ENCODE measurements at places on chromosomes 2 and 18.

GRCh38 chr2:24463271-24463670 is 27.8 kb upstream of the NCOA1 start:
- no peak overlapping the region for H3K27ac ChIP-seq
- no peak for DNase-seq
- peaks cover 12% of the 10 kb centered on the region for H3K4me1 ChIP-seq
- no peaks in the 10 kb centered on the region for H3K36me3 ChIP-seq
- no peak overlapping the region for H3K4me3 ChIP-seq

DNA sequence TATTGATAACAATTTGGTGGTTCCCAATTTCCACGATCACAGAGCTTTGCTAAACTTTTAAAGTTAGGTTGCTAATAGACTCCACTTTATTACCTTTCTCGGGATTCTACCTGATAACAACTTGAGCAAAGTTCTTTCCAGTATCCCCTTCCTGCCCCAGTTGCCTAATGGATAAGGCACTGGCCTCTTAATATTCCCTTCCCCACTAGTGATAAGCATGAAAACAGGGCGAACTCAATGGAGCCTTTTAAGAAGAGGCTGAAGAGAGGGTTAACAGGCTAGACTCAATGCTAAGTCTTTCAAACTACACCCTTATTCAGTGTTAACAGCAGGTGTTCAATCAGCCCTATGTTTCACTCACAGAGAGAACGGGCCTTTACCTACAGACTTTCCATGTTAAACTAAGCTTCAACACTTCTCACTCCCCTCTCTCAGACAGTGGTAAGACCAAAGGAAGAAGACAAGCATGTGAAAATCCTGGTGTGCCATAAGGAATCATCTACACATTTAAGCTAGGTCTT is 75.8 kb downstream of the ANKRD44 start:
- no peak overlapping the region for H3K4me3 ChIP-seq
- H3K27ac ChIP-seq: no peak overlapping the region
- H3K36me3 ChIP-seq: peaks cover 36% of the 10 kb centered on the region
- H3K4me1 ChIP-seq: peaks cover 88% of the 10 kb centered on the region
- no peak for DNase-seq
- H3K27me3 ChIP-seq: no peaks in the 10 kb centered on the region

DNA sequence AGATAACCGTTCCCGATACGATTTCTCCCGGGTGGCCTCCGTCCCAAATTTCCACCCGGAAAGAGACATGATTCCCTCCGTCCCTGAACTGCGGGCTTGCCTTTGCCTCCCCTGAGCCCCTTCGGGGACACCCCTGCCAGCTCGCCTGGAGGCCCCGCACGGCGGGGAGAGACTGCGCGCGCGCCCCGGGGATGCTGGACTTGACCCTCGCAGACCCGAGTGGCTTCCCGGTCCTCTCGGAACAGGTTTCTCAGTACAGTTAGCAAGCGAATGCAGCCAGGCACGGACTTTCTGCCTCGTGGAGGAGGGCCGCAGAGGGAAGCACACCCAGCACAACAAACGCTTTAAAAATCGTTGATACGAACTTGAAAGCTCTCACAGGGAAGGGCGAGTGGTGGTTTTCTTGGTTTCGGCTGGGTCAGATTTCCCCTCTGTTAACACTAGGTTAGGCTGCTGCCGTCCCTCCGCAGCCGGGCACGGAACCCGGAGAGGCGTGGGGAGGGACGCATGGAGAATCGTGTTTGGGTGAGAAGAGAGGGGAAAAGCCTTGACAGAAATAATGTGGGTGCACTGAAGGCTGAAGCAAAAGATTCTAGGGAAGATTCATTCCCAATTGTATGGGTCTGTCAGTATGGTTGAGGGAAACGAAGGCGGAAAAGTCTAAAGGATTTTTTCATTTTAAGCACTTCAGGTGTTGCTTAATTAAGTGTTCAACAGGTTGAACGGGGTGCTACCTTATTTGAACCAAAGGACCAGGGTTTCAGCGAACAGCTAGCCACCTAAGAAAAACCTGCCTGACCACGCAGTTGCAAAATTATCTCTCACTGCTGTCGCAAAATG is 916 bp downstream of the TNFRSF11A start:
- H3K27ac ChIP-seq: peak overlapping the region; percentile 33
- H3K27me3 ChIP-seq: peaks cover 58% of the 10 kb centered on the region
- peaks cover 55% of the 10 kb centered on the region for H3K4me1 ChIP-seq

DNA sequence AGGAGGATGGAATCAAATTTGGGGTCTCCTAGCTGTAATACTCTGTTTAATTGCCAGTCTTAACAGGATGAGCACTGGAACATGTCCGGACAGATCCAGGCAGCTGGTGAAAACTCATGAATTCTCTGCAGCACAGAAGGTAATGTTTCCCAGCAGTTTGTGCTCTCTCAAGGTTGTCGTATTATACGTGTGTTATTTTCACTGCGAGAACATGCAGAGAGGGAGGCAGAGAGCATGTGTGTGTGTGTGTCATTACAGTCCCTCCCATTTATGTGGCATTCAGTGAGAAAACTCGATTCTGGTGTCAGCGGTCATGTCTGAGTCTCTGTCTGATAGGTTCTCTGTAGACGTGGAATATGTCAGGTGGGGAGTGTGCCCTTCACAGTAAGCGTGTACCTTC is 150.2 kb upstream of the POU3F3 start:
- H3K27ac ChIP-seq: no peak overlapping the region
- DNase-seq: no peak
- H3K36me3 ChIP-seq: no peaks in the 10 kb centered on the region
- no peaks in the 10 kb centered on the region for H3K4me1 ChIP-seq
- H3K27me3 ChIP-seq: no peaks in the 10 kb centered on the region
- H3K4me3 ChIP-seq: no peak overlapping the region

- no peaks in the 10 kb centered on the region for H3K27me3 ChIP-seq
- peaks cover 29% of the 10 kb centered on the region for H3K36me3 ChIP-seq
- peak within 1 kb of the TSS; percentile 57 for H3K27ac ChIP-seq
Measured at GRCh38 chr2:240557808-240558207, at the start of gene ANKMY1. Gene ANKMY1, minus strand, starts transcription at chr2:240557988. Its CDS starts 653 bp downstream, at chr2:240557335.

GRCh38 chr2:182072861-182073260 is 87.2 kb downstream of the PPP1R1C start:
- no peak overlapping the region for H3K27ac ChIP-seq
- DNase-seq: no peak
- H3K4me1 ChIP-seq: peaks cover 2% of the 10 kb centered on the region

- peaks cover 23% of the 10 kb centered on the region for H3K4me1 ChIP-seq
- no peak for DNase-seq
- peaks cover 2% of the 10 kb centered on the region for H3K36me3 ChIP-seq
Measured at GRCh38 chr2:74496997-74497776, 2.2 kb downstream of the LBX2 start.

- H3K36me3 ChIP-seq: no peaks in the 10 kb centered on the region
- H3K27ac ChIP-seq: no peak overlapping the region
- no peaks in the 10 kb centered on the region for H3K4me1 ChIP-seq
Measured at GRCh38 chr2:19256121-19256601, 102.3 kb downstream of the OSR1 start.

DNA sequence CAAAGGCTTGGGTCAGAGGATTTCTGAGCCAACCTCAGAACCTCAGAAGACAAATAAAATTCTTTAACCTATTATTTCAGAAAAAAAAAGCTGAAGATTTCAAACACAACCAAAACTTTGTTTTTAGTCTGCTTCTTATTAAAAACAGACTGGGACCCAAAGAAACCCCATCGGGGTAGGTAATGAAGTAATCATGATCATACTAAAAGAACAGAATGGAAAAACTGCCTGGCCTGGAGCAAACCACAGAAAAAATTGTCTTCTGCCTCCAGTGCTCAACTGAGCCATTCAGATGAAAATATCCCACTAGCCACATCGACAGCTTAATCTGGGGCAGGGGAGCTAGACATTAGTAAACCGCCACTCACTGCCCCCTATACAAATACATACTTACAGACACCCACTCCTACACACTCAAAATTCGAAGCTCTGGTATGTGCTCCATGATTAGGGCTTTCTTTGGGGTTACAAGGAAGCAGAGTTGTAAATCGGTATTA is 76.5 kb downstream of the SDC1 start:
- no peak overlapping the region for H3K27ac ChIP-seq
- H3K36me3 ChIP-seq: no peaks in the 10 kb centered on the region
- H3K4me3 ChIP-seq: no peak overlapping the region
- peaks cover 46% of the 10 kb centered on the region for H3K27me3 ChIP-seq
- H3K4me1 ChIP-seq: no peaks in the 10 kb centered on the region
- no peak for DNase-seq

- no peaks in the 10 kb centered on the region for H3K36me3 ChIP-seq
- no peak overlapping the region for H3K4me3 ChIP-seq
Measured at GRCh38 chr2:234861841-234862735, 89.7 kb upstream of the SH3BP4 start.

DNA sequence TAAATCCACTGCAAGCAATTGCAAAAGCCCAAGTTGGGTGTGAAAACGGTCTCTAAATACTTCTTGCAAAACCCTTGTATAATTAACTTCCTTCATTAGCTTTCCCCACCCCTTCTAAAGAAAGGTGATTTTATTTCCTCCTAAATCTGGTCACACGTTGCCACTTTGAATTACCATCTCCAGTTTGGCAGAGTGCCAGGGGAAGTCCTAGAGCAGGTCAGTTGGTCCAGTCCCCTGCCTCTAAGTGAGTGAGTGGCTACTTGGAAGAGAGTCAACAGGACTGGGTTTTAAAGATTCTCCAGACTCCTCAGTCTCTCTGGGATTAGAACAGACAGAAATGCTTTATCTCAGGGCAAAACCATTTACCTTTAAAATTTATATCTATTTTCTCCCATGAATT is 18.7 kb upstream of the LYPD6B start:
- H3K36me3 ChIP-seq: no peaks in the 10 kb centered on the region
- no peak overlapping the region for H3K27ac ChIP-seq
- H3K4me3 ChIP-seq: no peak overlapping the region
- H3K27me3 ChIP-seq: no peaks in the 10 kb centered on the region

DNA sequence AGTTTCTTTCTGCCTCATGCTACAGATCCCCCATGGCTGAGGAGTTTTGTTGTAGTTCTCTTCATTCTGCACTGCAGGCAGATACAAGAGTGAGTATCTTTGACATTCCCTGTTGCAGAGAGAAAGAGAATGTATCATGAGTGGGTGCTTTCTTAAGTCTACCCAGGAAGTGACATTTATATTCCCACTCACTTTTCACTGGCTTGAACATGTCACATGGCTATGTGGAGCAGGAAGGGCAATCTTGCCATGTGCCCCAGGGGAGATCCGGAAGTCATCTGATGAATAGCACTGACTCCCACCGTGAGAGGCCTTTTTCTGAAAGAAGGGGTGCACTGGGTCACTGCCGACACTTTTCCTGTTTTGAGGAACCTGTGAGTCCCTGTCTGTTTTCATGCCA is 66.4 kb upstream of the BOD1L2 start:
- peaks cover 48% of the 10 kb centered on the region for H3K27me3 ChIP-seq
- peaks cover 8% of the 10 kb centered on the region for H3K36me3 ChIP-seq
- H3K4me3 ChIP-seq: no peak overlapping the region
- no peak for DNase-seq
- peaks cover 44% of the 10 kb centered on the region for H3K4me1 ChIP-seq

DNA sequence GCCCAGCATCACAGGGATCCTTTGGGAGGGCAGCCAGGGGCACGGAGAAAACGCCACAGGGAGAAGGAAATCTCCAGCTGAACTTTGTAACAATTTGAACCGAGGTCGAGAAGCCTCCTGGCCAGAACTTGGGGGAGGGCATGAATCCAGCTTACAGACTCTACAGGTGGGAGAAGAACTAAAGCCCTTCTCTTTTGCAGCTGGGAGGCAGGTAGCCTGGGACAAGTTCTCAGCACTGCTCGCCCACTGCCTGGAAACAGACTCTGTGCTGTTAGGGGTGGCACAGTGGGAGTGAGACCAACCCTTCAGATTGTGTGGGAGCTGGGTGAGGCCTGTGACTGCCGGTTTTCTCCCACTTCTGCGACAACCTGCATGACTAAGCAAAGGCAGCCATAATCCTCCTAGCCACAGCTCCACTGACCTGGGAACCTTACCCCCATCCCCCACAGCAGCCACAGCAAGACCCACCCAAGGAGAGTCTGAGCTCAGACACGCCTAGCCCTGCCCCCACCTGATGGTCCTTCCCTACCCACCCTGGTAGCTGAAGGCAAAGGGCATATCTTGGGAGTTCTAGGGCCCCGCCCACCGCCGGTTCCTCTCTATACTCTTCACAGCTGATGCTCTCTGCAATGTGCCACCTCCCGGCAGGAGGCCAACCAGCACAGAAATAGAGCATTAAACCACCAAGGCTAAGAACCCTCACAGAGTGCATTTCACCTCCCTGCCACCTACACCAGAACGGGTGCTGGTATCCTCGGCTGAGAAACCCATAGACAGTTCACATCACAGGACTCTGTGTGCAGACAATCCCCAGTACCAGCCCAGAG is 136.0 kb upstream of the SIX2 start:
- DNase-seq: peak; percentile 35
- peaks cover 70% of the 10 kb centered on the region for H3K27me3 ChIP-seq
- H3K27ac ChIP-seq: no peak overlapping the region
- no peaks in the 10 kb centered on the region for H3K4me1 ChIP-seq
- H3K36me3 ChIP-seq: no peaks in the 10 kb centered on the region

DNA sequence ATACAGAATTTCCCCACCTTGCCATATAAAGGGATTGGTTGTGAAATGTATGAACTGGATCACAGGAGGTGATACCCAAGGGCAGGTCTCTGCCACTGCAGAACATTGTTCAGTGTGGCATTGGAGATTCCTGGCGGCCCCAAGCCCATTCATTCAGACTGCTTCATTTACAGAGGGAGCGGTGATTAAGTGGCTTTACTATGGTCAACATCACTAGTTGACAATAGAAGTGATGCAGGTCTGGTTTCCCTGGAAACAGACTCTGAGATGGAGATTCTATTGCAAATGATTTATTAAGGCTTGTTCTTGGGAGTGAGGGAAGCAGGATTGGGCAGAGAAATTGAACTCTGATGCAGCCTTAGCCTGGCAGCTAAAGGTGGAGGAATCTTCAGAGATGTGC is 62.4 kb downstream of the ZDBF2 start:
- H3K4me3 ChIP-seq: no peak overlapping the region
- H3K27ac ChIP-seq: no peak overlapping the region
- H3K36me3 ChIP-seq: no peaks in the 10 kb centered on the region
- H3K4me1 ChIP-seq: no peaks in the 10 kb centered on the region
- H3K27me3 ChIP-seq: peaks cover 4% of the 10 kb centered on the region
- no peak for DNase-seq

GRCh38 chr2:120707816-120708215 is 27.9 kb upstream of the GLI2 start:
- DNase-seq: no peak
- peaks cover 8% of the 10 kb centered on the region for H3K4me1 ChIP-seq
- H3K36me3 ChIP-seq: no peaks in the 10 kb centered on the region
- no peak overlapping the region for H3K4me3 ChIP-seq
- H3K27ac ChIP-seq: no peak overlapping the region
